ENCODE measurements at places on chromosomes 5 and 9.

DNA sequence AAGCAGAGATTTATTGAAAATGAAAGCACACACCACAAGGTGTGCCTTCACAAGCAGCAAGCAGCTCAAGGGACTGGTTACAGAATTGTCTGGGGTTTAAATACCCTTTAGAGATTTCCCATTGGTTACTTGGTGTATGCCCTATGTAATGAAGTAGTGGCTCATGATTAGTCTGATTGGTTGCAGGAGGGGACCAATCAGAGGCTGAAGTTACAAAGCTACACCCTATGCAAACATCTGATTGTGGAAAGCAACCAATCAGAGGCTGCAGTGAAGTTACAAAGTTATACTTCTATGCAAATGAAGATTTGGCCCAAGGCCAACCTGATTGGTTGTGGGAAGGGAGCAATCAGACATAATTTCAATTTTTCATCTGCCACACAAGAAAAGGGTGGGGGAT is 119.9 kb downstream of the C9orf152 start:
- DNase-seq: no peak

DNA sequence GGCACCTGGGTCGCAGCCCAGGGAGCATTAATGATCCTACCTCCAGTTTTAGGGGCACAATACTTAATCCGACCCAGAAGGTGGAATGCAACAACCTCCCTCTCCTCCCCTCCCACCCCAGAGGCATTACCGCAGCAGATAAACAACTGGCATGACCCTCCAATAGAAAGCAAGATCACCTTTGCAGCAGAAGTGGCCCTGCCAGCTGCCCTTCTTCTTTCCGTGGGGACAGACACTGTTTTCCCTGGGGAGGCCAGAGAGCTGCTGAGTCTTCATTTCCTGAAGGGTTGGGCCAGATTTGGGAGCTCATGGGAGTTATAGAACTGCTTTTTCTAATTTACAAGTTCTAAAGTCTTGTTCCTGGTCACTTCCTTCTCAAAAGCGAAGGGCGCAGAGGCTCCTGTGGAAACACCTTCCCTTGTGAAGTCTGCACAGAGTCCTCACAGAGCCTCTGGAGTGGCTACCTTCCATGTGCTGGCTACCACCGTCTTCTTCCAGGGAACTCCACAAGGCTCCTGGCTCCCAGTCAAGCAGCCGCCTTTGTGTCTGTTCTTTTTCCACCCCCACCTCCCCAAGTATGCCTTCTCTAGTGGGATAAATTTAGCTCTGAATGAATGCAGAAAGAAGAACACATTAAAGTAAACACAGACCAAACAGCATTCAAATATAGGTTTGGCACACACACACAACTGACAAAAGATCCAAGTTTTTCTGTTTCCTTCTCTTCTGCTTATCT is 8.0 kb upstream of the PALM2AKAP2 start:
- no peak for DNase-seq

DNA sequence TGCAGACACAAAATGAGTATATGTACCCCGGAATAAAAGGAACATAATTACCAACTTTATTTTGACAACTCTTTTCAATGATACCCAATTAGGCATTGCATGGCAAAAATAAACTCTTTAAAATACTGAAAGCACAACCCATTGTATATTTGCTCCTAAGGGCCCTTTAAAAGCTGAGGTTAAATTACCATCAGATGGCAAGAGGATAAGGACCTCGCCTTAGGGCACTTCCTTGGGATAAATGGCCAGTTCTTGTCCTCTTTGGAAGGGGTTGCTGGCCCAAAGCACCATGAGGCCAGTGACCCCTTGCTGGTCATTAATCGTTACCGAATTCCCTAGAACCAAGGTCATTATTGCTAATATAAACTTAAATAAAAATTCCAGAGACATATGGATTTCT is 46.0 kb downstream of the EBF1 start:
- no peak for DNase-seq

DNA sequence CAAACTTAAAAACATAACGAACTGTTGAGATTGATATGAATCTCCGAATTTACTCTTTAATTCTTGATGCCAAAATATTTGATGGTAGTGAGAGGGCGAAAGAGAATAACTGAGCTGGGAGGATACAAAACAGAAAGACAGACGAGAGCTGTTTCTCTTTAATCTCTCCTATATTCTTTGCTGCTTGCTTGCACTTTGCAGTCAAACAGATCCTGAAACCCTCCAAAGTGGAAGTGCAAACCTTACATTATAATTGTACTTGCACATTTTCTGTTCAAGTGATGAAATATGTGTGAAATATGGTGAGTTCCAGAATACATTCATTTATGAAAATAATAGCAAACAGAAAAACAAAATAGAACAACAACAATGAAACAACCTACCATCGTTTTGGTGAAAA is 63.8 kb downstream of the PAM start:
- DNase-seq: no peak

DNA sequence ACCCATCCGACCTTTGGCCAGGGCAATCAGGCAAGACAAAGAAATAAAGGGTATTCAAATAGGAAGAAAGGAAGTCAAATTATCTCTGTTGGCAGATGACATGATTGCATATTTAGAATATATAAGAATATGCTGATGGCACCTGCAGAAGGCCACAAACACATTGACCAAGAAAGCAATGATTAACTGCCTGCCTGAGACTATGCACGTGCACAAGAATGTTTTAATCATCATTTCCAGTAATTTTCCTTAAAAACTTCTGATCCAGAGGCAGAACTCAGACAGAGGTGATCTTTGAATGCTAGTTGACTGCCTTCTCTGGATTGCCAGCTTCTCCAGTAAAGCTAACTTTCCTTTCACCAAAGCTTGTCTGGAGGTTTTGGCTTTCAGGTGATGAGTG is 260.2 kb downstream of the DTWD2 start:
- no peak for DNase-seq

DNA sequence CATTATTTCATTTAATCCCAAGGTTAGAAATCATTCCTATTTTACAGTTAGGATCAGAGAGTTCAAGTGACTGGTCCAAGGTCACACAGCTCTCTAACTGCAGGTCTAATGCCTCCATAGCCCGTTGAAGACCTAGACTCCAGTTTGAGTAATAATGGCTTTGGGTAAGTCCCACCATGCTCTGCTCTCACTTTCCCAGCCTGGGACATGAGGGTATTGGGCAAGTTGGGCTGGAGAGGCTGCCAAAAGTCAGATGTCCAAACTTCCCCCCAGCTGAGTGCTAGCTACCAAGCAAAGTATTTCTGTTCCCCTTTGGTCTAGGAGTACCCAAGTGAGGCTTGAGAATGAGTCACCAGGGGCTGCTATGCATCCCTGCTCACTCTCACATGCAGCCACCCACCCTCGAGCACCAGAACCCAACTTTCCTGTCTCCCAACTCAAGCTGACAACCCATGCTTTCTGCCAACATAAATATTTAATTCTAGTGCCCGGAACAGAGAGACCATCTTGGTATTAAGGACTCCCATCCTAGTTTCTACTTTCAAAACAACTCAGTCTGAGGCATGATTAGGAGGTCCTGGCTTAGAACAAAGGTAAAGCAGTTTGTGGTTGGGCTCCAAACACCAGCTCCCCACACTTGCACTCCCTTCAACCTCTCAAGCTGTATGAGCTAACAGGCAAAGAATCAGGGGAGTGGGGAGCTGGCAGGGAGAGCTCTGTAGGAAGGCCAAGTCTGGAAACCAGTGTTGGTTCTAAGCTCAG is 236.5 kb upstream of the TRIM32 start:
- DNase-seq: peak; percentile 99

GRCh38 chr5:1004461-1005248 is 3.9 kb upstream of the NKD2 start:
- DNase-seq: no peak

GRCh38 chr9:134358662-134359319 is 32.5 kb downstream of the RXRA start:
- DNase-seq: no peak

GRCh38 chr9:73423891-73424290 is 272.2 kb downstream of the ANXA1 start:
- DNase-seq: no peak

DNA sequence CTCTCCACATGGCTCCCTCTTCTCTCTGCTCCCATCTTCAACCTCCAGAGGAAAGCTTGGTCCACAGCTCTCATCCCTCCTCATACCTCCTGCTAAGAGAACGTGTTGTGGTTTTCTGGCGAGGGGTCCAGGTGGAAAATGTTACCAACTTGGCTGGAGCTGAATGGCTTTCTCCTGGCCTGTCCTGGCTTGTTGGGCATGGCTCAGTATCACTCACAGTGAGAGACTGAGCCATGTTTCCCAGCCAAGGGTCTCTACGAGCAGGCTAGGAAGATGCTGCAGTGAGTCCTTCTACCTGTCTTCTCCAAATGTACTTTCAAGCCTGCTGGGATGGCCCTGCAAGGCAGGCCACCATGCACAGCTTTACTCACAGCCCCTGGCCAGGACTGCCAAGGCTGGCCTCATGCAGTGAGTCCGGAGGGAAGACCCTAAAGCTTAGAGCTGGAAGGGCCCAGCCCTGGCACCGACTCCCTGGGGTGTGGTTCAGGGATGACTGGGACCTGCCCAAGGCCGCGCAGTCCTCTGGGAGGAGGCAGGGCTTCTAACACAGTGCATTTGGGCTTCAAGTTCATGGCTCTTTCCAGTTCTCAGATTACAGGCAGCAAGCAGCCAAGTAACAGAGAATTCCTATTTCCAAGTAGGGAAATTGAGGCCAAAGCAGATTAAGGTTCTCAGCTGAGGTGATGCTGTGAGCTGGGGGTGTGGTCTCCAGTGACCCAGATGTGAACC is 59.5 kb downstream of the COL27A1 start:
- DNase-seq: no peak

DNA sequence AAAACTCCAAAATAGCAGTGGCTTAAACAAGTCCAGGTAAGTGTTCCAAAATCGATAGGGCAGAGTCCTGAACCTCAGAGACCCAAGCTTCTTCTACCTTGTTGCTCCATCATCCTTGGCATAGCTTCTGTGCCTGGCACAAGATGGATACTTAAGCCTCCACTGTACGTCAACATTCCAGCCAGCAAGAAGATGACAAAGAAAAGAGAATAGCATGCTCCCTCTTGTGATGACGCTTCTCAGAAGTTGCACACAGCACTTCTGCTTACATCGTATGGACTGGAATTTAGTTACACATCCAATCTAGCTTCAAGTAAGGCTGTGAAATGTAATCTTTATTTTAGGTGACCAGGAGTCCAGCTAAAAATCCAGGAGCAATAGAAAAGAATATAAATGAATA is 227.4 kb downstream of the ESM1 start:
- no peak for DNase-seq

GRCh38 chr5:21419383-21419782 is 1431.4 kb upstream of the CDH18 start:
- no peak for DNase-seq

- no peak for DNase-seq
Measured at GRCh38 chr5:61744690-61745619, 412.9 kb downstream of the ZSWIM6 start.

DNA sequence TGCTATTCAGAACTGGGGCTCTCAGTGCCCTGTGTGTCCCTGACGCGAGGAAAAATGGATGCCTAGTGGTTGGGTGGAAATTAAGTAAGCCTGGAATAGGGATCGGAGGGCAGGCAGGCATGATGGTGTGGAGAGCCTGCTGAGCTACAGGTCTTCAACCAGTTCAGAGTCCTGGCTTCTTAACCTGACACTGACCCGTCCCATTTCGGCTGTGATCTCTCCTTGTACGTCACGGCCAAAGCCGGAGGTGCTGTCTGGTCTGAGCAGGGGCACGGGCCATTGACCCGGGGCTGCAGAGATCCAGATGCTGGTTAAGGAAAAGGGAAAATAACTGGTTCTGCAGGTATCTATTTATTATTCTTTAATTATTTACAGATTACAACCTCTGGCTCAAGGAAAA is 27.9 kb downstream of the RHOBTB3 start:
- no peak for DNase-seq

DNA sequence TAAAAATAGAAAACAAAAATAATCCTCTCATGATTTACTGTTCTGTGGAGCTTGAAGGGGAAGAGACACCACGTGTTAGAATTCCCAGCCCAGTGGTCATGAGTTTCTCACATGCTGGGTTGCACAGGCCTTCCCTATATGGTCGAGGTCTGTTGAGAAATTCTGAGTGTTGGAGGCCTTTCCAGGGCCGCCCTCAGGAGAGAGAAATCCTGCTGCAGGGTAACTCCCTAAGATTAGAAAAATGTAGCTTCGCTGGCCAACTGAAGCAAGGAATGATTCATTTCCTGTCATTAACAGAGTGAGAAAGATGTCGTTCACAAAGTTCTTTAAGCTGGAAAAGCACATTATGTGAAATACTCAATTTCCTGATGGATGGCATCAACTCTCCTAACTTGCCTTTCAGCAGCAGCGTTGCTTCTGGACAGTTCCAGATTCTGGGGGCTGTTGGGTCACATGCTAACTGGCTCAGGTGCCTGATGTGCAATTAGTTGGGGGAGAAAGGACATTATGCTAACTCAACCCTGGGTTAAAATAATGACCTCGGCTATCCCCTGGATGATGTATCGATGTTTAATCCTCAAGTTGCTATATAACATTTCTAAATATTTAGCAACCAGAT is 104.8 kb upstream of the CD180 start:
- DNase-seq: peak; percentile 90

- no peak for DNase-seq
Measured at GRCh38 chr5:135190416-135191083, 156.5 kb upstream of the PITX1 start.

- no peak for DNase-seq
Measured at GRCh38 chr5:20300110-20300509, 312.1 kb upstream of the CDH18 start.

GRCh38 chr5:73328640-73329039 is 119.9 kb downstream of the FOXD1 start:
- DNase-seq: no peak

DNA sequence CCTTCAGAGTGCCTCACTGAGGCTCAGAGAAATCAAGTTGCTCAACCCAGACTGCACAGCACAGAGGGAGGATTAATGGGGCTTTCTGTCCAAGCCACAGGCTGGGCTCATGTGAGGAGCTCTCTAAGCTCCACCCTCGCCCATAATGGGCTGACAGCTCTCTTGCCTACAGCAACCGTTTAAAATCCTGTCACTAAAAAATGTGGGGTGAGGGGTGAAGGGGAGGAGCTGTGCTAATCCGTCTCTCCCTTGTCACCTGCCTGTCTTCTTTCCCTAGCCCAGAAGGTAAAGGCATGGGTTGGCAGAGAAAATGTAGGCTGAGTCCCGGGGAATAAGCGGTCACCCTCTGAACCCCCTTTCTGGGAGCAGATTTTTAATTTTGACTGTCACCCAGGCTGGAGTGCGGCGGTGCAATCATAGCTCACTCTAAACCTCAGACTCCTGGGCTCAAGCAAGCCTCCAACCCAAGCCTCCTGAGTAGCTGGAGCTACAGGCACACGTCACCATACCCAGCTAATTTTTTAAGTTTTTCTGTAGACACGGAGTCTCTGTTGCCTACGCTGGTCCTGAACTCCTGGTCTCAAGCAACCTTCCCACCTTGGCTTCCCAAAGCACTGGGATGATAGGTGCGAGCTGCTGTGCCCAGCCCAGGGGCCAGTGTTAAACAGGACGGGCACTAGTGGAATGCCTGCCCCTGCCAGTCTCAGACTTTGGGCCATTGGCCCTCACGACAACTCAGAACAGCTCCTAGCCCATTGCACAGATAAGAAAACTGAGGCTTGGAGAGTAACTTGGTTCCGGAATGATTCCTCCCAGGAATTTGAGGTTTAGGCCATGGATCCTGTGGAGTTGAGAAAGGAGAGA is 89.5 kb downstream of the LMX1B start:
- no peak for DNase-seq

- no peak for DNase-seq
Measured at GRCh38 chr9:129628709-129629108, 2.7 kb downstream of the NTMT1 start.

- DNase-seq: no peak
Measured at GRCh38 chr5:160835376-160835775, 16.6 kb downstream of the ATP10B start.
